ENCODE measurements at places on chromosomes 4 and X.
A peak's percentile ranks its signal among the peaks of the same experiment; 100 is the strongest.

DNA sequence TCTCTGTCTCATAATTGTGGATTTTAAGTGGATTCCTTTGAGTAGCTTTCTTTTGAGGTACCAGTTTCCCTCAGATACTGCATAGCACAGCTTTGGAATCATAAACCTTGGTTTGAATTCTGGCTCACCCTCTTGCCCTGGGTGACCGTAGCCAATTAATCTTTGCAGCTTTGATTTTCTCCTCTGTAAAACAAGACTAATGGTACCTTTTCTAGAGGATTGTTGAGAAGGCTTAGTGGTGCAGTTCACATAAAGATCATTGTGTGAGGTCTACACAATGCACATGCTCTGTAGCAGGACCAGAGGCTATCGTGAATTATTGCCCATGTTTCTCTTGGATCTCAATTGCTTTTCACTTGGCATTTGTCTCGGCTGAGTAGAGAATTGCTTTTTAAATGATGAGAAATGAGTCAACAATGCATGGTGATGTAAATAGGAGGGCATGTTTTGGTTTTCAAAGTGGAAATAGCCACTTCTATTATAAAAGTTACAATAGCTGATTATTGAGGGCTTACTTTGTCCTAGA lies 47.9 kb downstream of the TMEM131L start:
- no peaks in the 10 kb centered on the region for H3K36me3 ChIP-seq
- peak overlapping the region; percentile 85 for H3K27ac ChIP-seq
- peak; percentile 89 for DNase-seq
- peak overlapping the region; percentile 50 for H3K4me3 ChIP-seq

GRCh38 chr4:152822323-152822722 lies 42.6 kb downstream of the ARFIP1 start:
- no peak overlapping the region for H3K4me3 ChIP-seq
- no peaks in the 10 kb centered on the region for H3K27me3 ChIP-seq
- no peak overlapping the region for H3K27ac ChIP-seq
- H3K36me3 ChIP-seq, result 0 out of 2 replicates have a peak, but pooled peaks cover under 1% of the 10 kb centered on the region

- no peaks in the 10 kb centered on the region for H3K4me1 ChIP-seq
- no peaks in the 10 kb centered on the region for H3K27me3 ChIP-seq
- H3K27ac ChIP-seq, result no peak overlapping the region
- no peak overlapping the region for H3K4me3 ChIP-seq
- peak; percentile 0 for DNase-seq
Observed at GRCh38 chr4:179624768-179625181, 2182.5 kb upstream of the AGA start.

DNA sequence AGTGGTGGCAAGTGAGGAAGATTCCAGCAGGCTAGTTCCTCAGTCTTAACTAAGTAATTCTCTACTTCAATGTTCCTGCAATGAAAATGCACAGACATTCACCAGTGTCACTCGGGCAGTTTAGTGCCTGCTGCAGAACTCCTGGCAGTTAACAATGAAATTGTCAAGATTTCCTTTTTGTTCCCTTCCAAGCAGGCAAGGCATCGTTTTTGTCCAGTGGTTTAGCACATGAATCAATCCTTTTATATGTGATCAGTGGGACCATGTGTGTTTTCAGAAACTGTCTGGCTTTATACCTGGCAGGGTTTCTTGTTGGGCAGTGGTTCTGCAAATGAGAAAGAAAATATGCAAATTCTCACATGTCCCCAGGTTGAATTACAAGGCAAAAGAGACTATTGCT lies 122.2 kb downstream of the GBA3 start:
- H3K36me3 ChIP-seq, result no peaks in the 10 kb centered on the region
- no peak overlapping the region for H3K4me3 ChIP-seq
- no peak for DNase-seq
- H3K27ac ChIP-seq, result no peak overlapping the region
- H3K4me1 ChIP-seq, result no peaks in the 10 kb centered on the region
- H3K27me3 ChIP-seq, result no peaks in the 10 kb centered on the region

- H3K36me3 ChIP-seq, result no peaks in the 10 kb centered on the region
- no peaks in the 10 kb centered on the region for H3K4me1 ChIP-seq
- no peak overlapping the region for H3K4me3 ChIP-seq
- DNase-seq, result peak; percentile 9
Observed at GRCh38 chrX:119622356-119623232, 16.4 kb upstream of the NKRF start.

DNA sequence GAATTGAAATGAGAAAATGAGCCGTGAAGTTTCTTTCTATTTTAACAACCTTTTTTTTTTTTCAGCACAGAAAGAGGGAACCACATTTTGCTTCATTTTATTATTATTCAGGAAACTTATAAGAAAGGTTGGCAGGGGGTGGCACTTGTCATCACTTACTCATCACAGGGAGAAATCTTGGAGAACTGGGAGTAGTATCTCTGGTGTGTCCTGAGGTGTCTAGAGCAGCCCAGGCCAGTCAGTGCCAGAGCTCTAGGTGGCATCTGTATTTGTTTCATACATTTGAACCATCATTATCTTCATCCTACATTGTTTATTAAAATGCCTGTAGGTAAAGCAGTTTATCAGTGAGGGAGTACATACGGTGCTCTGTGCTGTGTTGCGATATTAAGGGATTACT lies 43.8 kb upstream of the ARHGAP24 start:
- H3K4me1 ChIP-seq, result no peaks in the 10 kb centered on the region
- DNase-seq, result no peak
- no peaks in the 10 kb centered on the region for H3K36me3 ChIP-seq
- no peak overlapping the region for H3K27ac ChIP-seq
- H3K4me3 ChIP-seq, result no peak overlapping the region
- no peaks in the 10 kb centered on the region for H3K27me3 ChIP-seq

DNA sequence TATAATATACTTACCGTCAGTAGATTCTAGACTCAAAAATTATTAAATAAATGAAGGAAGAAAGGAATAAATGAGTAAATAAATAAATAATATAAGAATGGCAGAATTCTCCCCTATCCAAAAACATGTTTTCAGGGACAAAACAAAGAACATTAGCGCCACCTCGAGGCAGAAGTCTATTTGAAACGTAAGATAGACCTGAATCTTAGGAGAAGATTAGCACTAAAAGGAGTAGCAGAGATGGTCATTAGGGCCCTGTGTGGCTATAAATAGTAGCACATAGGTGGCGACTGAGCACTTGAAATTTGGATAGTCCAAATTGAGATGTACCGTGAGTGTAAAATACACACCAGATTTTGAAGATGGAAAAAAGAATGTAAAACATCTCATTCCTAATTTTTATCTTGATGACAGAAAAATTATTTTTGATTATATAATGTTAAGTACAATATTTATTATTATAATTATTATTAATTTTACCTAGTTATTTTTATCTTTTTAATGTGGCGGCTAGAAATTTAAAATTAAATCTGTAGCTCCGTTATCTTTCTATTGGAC lies 24.3 kb upstream of the SRD5A3 start:
- no peak overlapping the region for H3K4me3 ChIP-seq
- H3K36me3 ChIP-seq, result no peaks in the 10 kb centered on the region
- DNase-seq, result peak; percentile 84
- no peaks in the 10 kb centered on the region for H3K27me3 ChIP-seq
- no peaks in the 10 kb centered on the region for H3K4me1 ChIP-seq

- peaks cover 3% of the 10 kb centered on the region for H3K4me1 ChIP-seq
- H3K27me3 ChIP-seq, result no peaks in the 10 kb centered on the region
- no peak for DNase-seq
- H3K4me3 ChIP-seq, result no peak overlapping the region
- H3K27ac ChIP-seq, result no peak overlapping the region
- H3K36me3 ChIP-seq, result no peaks in the 10 kb centered on the region
Observed at GRCh38 chrX:20253232-20253543, 13.5 kb downstream of the RPS6KA3 start.

DNA sequence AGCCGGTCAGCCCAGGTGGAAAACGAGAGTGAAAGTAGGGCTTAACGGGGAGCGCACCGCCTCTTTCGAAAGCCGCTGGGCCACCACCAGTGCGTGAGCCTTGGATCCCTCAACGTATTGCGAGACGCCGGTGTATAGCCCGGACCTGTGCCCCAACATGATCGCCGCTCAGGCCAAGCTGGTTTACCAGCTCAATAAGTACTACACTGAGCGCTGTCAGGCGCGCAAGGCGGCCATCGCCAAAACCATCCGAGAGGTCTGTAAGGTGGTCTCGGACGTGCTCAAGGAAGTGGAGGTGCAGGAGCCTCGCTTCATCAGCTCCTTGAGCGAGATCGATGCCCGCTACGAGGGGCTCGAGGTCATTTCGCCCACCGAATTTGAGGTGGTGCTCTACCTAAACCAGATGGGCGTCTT lies 929 bp downstream of the MAB21L2 start:
- H3K4me3 ChIP-seq, result no peak overlapping the region
- no peaks in the 10 kb centered on the region for H3K36me3 ChIP-seq
- DNase-seq, result no peak
- no peaks in the 10 kb centered on the region for H3K4me1 ChIP-seq
- no peaks in the 10 kb centered on the region for H3K27me3 ChIP-seq
- H3K27ac ChIP-seq, result no peak overlapping the region

GRCh38 chrX:30085571-30085970 lies 129.8 kb upstream of the MAGEB2 start:
- no peaks in the 10 kb centered on the region for H3K4me1 ChIP-seq
- H3K27ac ChIP-seq, result no peak overlapping the region
- H3K36me3 ChIP-seq, result no peaks in the 10 kb centered on the region

DNA sequence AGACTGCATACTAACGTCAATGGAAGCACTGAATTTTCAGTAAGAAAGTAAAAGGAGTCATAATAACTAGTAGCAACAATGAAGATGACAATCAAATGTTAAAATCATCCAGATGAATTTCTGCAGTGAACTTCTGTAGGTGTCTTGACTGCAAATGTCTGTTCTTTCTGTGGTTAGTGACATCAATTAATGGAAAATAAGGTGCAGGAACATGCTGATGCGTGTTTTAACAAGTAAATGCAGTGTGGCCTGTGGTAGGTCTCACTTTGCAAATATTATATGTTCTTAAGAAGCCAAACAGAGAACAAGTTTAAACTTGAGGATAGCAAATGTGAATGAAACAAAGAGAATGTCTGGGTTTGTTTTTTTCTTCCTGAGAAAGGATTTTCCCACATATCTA lies 2.6 kb upstream of the DTHD1 start:
- no peaks in the 10 kb centered on the region for H3K4me1 ChIP-seq
- no peak for DNase-seq
- H3K27ac ChIP-seq, result no peak overlapping the region
- no peaks in the 10 kb centered on the region for H3K27me3 ChIP-seq

- DNase-seq, result no peak
- no peaks in the 10 kb centered on the region for H3K36me3 ChIP-seq
- H3K4me3 ChIP-seq, result no peak overlapping the region
- H3K27me3 ChIP-seq, result no peaks in the 10 kb centered on the region
- no peak overlapping the region for H3K27ac ChIP-seq
Observed at GRCh38 chr4:93416344-93417128, 412.0 kb upstream of the ATOH1 start.

GRCh38 chr4:165369522-165369921 lies 9.3 kb upstream of the CPE start:
- no peak overlapping the region for H3K4me3 ChIP-seq
- no peak overlapping the region for H3K27ac ChIP-seq
- H3K4me1 ChIP-seq, result peaks cover 6% of the 10 kb centered on the region
- peak; percentile 70 for DNase-seq
- no peaks in the 10 kb centered on the region for H3K27me3 ChIP-seq
- H3K36me3 ChIP-seq, result no peaks in the 10 kb centered on the region

All from GM23248 (cell line).